Neuronal stem cell (in vitro differentiated cells): ENCODE measurements at places on chromosomes 4 and X.

DNA sequence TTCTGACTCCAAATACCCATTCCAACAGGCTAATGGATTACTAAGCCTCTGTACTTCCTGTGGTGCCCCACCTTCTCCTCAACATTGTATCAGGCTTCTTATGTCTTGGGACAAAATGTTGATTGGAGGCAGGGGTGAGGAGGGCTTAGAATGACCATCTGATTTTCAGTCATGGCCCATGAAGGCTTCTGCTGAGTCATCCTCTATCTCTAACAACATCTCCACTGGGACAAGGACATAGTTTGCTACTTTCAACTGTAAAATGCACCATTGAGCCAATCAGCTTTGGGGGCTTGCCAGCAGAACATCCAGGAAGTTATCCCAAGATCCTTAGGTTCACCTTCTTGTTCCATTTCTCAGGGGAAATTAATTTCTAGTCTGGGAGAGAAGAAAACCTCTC lies 29.5 kb downstream of the MAGEB17 start:
- H3K4me1 ChIP-seq, result no peaks in the 10 kb centered on the region
- DNase-seq, result no peak
- no peak overlapping the region for H3K27ac ChIP-seq
- no peaks in the 10 kb centered on the region for H3K27me3 ChIP-seq
- H3K36me3 ChIP-seq, result no peaks in the 10 kb centered on the region
- no peak overlapping the region for H3K4me3 ChIP-seq

GRCh38 chrX:37746218-37746941 lies 33.5 kb upstream of the CYBB start:
- no peaks in the 10 kb centered on the region for H3K36me3 ChIP-seq
- H3K4me3 ChIP-seq, result no peak overlapping the region
- H3K27ac ChIP-seq, result no peak overlapping the region
- H3K4me1 ChIP-seq, result no peaks in the 10 kb centered on the region
- no peak for DNase-seq
- H3K27me3 ChIP-seq, result no peaks in the 10 kb centered on the region

- no peak overlapping the region for H3K27ac ChIP-seq
- DNase-seq, result no peak
- H3K4me3 ChIP-seq, result no peak overlapping the region
- H3K36me3 ChIP-seq, result no peaks in the 10 kb centered on the region
- H3K27me3 ChIP-seq, result no peaks in the 10 kb centered on the region
Measured at GRCh38 chr4:183030823-183031222, 68.2 kb upstream of the WWC2 start.

- H3K27me3 ChIP-seq, result no peaks in the 10 kb centered on the region
- H3K36me3 ChIP-seq, result no peaks in the 10 kb centered on the region
- no peak overlapping the region for H3K4me3 ChIP-seq
- no peak overlapping the region for H3K27ac ChIP-seq
- no peak for DNase-seq
- H3K4me1 ChIP-seq, result no peaks in the 10 kb centered on the region
Measured at GRCh38 chrX:134591502-134591901, 66.8 kb downstream of the PLAC1 start.

DNA sequence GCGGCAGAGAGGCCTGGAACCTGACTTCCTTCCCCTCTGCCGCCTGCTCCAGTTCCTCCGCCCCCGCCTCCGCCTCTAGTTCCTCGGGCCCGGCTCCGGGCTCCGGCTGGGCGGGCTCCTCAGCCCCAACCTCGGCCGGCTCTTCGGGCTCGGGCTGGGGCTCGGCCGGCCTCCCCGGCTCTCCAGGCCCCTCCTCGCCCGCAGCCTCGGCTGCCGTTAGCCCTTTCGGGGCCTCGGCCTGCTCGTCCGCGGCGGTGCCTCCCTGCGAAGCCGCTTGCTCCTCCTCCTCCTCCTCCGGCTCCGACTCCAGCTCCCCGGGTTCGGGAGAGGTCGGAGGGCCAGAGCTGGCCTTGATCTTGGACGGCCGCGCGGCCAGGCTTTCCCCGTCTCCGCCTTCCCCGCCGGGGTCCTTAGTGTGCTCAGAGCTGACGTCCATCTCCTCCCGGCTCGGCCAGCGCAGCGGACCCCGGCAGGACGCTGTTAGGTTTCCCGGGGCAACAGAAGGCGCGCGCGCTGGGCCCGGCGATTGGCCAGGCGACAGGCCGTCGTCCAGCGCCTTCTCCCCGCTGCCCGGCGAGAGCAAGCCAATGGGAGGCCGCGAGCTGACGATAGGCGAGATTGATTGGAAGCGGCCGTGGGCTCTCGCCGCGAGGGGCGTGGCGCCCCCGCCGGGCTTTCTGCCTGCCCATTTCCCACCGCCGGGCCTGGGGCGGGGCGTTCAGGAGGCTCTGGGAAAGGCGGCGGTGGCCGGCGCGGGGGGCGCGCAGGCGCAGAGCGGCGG lies 479 bp upstream of the TADA2B start:
- H3K4me3 ChIP-seq, result peak overlapping the region; percentile 99
- H3K4me1 ChIP-seq, result peaks cover 17% of the 10 kb centered on the region
- peaks cover 2% of the 10 kb centered on the region for H3K27me3 ChIP-seq
- peak; percentile 99 for DNase-seq
- H3K27ac ChIP-seq, result no peak overlapping the region

DNA sequence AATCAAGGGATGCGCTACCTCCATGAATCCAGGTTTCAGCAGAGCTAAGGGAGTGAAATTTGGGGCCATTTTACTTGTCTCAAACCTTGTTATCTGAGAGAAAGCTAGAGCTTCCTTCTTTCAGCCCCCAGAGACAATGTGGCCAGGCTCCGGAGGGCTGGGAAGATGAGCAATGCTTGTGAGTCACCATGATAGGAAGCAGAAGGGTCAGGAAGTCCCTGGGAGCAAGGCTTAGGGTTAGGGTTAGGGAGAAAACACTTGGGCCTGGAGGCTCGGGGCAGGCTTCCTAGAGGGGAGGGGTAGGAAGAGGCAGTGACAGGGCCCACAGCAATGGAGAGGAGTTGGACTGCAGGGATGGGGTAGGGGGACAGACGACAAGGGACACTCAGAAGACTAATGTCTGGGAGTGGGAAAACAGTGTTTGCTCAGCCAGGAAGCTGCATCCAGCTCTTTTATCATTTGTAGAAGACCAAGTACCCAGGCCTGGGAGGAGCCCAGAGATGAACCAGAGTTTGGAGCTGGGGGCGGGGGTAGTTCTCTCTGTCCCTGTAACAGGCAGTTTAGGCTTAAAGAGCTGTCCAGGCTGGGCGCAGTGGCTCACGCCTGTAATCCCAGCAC lies 16.4 kb upstream of the PORCN start:
- DNase-seq, result no peak
- H3K27me3 ChIP-seq, result no peaks in the 10 kb centered on the region
- H3K27ac ChIP-seq, result no peak overlapping the region
- no peaks in the 10 kb centered on the region for H3K4me1 ChIP-seq
- H3K36me3 ChIP-seq, result no peaks in the 10 kb centered on the region

GRCh38 chr4:157048248-157048647 lies 27.7 kb upstream of the GLRB start:
- no peak for DNase-seq
- no peaks in the 10 kb centered on the region for H3K36me3 ChIP-seq
- no peak overlapping the region for H3K4me3 ChIP-seq
- no peaks in the 10 kb centered on the region for H3K27me3 ChIP-seq
- H3K27ac ChIP-seq, result no peak overlapping the region
- H3K4me1 ChIP-seq, result no peaks in the 10 kb centered on the region

- DNase-seq, result no peak
- H3K27me3 ChIP-seq, result no peaks in the 10 kb centered on the region
- no peaks in the 10 kb centered on the region for H3K36me3 ChIP-seq
- H3K27ac ChIP-seq, result no peak overlapping the region
- H3K4me1 ChIP-seq, result no peaks in the 10 kb centered on the region
Measured at GRCh38 chr4:181959121-181959520, 284.1 kb upstream of the TENM3 start.

GRCh38 chrX:110759785-110760184 lies 35.8 kb downstream of the CHRDL1 start:
- DNase-seq, result no peak
- H3K36me3 ChIP-seq, result no peaks in the 10 kb centered on the region
- no peaks in the 10 kb centered on the region for H3K27me3 ChIP-seq
- H3K27ac ChIP-seq, result no peak overlapping the region
- no peaks in the 10 kb centered on the region for H3K4me1 ChIP-seq

- no peak overlapping the region for H3K4me3 ChIP-seq
- no peak for DNase-seq
- H3K27me3 ChIP-seq, result no peaks in the 10 kb centered on the region
- H3K4me1 ChIP-seq, result no peaks in the 10 kb centered on the region
- no peaks in the 10 kb centered on the region for H3K36me3 ChIP-seq
Measured at GRCh38 chr4:109169170-109169569, 133.3 kb downstream of the COL25A1 start.

GRCh38 chrX:150770623-150771022 lies 77.4 kb downstream of the MTMR1 start:
- H3K27me3 ChIP-seq, result no peaks in the 10 kb centered on the region
- H3K4me1 ChIP-seq, result no peaks in the 10 kb centered on the region
- H3K36me3 ChIP-seq, result peaks cover 5% of the 10 kb centered on the region
- DNase-seq, result no peak
- no peak overlapping the region for H3K4me3 ChIP-seq
- no peak overlapping the region for H3K27ac ChIP-seq
